Panc1 (cell line): ENCODE measurements at places on chromosomes 5 and 9.

DNA sequence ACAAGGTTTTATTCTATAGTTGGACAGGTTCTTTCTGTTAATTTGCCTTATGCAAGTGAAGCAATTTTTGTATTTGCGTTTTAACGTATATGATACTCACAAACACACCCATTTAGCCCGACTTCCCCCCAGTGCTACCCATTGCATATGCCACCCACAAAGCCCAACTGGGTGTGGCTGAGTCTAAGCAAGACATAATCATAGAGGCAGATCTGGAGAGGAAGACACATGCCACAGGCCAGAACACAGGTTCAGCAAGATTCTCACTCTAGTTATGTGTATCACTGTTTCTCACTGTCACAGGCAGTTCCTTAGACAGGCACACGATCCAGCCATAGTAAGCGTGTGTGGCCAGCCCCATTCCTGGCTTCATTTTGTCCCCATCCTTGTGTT is 29.0 kb upstream of the PUM3 start:
- DNase-seq: no peak

- DNase-seq: no peak
These were observed 167.7 kb downstream of the MPDZ start for GRCh38 chr9:13111778-13112177.

DNA sequence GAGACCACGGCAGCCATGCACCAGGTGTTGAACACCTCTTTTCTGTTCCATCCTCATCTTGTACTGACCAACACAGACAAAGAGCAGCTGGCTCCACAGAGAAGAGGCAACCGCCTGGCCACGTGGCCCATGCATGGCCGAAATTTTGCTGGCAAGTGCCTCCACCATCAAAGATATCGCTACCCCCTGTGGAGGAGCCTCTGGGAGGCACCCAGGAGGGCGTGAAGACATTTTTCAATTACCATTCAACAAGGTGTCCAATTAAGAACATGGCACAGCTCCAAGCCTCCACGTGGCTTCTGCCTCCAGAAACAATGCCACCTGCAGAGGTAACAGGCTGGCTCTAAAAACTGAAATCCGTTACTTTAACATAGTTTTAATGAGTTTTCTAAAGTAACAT is 54.4 kb upstream of the CKS2 start:
- DNase-seq: no peak

DNA sequence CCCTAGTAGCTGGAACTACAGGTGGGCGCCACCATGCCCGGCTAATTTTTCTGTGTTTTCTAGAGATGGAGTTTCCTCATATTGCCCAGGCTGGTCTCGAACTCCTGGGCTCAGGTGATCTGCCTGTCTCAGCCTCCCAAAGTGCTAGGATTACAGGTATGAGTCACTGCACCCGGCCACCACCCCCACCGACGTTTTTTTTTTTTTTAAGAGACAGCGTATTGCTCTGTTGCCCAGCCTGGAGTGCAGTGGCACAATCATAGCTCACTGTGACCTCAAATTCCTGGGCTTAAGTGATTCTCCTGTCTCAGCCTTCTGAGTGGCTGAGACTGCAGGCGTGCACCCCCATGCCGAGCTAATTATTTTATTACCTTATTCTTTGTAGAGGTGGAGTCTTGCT is 38.2 kb downstream of the WDR70 start:
- no peak for DNase-seq

GRCh38 chr9:126354887-126355770 is 28.5 kb downstream of the MVB12B start:
- DNase-seq: no peak

GRCh38 chr5:59786334-59786805 is 107.2 kb downstream of the PDE4D start:
- DNase-seq: no peak

DNA sequence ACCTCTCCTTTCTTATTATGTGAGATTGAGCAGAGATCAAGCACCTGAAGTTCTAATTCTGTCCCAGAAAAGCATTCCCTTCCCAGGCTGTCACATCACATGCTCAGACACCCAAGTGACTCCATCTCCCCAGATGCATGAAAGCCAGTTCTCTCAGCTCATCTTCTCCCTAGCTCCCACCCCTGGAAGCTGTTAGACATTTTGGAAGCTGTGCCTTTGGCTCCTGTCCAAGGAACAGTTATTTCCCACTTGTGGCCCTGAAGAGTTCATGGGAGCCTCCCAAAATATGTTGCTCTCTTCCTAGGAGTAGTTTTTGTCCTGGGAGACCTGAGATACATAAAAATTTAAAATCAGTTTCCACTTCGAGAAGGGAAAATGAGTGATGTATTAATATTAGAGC is 161.4 kb upstream of the GAS1 start:
- DNase-seq: no peak

GRCh38 chr5:170635706-170636105 is 131.9 kb downstream of the KCNIP1 start:
- DNase-seq: no peak

GRCh38 chr5:175466700-175467318 is 11.6 kb upstream of the SFXN1 start:
- no peak for DNase-seq

DNA sequence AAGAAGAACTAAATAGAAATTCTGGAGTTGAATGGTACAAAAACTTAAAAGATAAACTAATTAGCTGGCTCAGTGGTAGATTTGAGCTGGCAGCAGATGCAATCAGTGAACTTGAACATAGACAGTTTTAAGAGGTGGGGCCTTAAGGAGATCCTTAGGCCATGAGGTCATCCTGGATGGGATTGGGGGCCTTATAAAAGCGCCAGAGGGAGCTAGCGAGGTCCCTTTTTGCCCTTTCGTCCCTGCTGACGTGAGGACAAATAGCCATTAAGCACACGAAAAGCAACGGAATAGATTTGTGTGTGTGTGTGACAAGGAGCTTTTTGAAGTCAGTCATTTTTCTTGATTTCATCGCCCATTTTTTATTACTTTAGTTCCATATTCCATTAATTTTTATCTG is 83.3 kb downstream of the ZNF354C start:
- no peak for DNase-seq

DNA sequence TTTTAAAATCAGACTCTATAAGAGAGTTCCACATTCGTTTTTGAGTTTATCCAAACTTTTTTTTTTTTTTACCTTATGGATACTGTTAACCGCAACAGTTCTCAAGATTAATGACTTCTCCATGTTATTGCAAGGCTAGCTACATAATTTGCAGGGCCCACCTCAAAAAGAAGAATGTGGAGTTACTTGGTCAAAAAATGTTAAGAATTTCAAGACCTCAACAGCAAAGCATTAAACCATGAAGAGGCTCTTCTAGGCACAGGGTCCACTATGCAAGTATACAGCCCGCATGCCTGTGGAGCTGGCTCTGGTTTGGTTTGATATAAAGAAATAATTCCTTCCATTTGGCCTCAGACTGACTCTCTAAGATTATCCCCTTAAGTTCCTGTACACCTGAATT is 133.3 kb upstream of the TLX3 start:
- no peak for DNase-seq

DNA sequence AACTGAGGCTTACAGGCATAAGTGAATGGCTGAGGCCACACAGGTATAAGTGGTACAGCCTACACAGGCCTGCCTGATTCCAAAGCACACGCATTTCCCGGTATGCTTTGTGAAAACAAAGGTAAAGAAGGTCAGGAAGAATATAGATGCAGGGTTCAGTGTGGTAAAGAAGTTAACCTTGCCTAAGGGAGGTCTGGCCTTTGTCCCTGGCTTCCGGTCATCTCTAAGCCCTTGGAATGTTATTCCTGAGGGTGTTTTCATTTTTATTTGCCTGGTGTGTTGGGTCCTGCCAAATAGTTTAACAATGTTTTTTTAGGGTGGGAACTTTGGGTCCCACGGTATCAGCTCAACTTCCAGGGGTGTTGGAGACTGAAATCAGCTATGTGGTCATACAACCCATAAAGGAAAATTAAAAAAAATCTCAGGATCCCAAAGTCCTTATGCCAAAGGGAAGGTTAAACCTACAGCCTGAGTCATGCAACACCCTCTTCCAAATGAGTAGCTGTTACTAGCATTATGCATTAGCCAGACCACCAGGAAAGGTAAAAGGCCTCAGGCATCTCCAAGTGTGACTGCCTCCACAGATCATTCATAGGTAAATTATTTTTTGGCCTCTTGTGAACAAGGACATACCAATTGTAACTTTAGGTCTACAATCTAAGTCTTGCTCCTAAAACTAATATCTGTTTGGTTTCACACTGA is 124.6 kb downstream of the ATP10B start:
- DNase-seq: no peak
